ENCODE measurements at places on chromosomes 6 and 20.

DNA sequence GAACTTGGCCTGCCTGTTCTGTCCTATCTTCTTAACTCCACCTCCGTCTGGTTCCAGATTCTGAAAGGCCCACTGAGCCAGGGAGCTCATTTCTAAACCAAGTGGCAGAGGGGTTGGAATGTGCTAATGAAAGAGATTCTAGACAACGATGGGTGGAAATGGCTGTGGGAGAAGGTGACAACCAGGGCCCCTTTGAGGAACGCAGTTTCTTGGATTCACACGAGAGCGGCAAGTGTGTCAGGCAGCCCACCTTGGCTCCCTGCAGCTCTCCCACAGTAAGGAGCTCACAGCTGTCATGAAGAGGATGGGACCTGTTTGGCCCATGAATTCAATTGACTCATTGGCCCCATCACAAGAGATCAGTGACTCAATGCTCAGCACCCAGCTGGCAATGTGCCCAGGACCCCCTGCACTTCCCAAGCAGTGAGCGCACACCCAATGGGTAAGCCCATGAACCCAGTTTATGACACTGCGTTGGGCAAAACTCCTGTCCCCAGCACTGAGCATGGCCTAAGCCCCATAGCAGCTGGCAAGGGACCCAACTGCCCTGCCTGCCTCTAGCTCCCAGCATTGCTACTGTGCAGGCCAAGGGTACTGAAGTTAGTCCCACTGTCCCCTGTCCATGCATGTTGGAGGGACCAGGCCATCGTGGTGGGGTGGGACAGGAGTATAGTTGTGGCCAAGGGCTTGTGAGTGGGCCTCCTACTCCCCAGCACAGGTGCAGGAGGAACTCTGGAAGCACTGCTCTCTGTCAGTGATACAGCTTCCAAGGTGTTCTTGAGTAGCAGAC is 16.4 kb downstream of the MRPS18A start:
- DNase-seq = no peak

- DNase-seq = no peak
Measured at GRCh38 chr6:56851074-56851473, 103.8 kb upstream of the BEND6 start.

GRCh38 chr20:25408170-25408547 is 686 bp downstream of the GINS1 start:
- DNase-seq = no peak

- DNase-seq = no peak
Measured at GRCh38 chr6:70957284-70957617, 391 bp upstream of the B3GAT2 start.

DNA sequence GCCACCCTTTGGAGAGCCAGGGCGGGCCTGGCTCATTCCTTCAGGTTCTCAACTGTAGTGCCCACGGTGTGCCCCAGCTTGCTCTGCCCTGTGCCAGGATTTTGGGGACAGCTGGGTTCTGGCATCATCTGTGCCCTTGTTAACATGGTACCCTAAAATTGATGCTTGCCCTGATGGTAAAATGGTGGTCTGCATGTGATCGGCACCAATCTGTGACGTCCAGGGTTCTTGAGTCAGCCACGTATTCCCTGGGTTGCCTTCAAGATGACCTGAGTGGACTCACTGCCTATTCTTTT is 31.2 kb upstream of the APCDD1L start:
- no peak for DNase-seq
